NCI-H2029 treated with DMSO at 0.1 percent for 48 hours (cell line): ENCODE measurements at places on chromosomes 2 and 18.

GRCh38 chr18:6650127-6650507 is 79.4 kb upstream of the ARHGAP28 start:
- peak; percentile 56 for DNase-seq

GRCh38 chr2:197372592-197372991 is 62.0 kb upstream of the ANKRD44 start:
- no peak for DNase-seq

DNA sequence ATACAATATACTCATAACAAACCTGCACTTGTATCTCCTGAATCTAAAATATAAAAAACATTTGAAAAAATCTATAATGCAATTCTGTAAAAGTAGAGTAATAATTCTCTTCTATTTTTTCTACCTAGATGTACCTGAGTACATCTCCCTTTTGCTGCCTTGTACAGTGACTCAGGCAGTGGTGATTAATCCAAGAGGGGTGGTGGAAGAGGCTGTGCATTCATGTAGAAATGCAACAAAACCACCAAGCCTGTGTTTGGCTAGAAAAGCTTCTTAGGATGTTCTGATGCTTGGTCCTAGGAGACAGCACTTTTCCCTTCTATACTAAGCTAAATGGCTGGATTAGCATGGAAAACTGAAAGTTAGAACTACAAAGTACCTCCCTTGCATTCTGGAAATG is 245.8 kb downstream of the DPP10 start:
- DNase-seq: no peak

DNA sequence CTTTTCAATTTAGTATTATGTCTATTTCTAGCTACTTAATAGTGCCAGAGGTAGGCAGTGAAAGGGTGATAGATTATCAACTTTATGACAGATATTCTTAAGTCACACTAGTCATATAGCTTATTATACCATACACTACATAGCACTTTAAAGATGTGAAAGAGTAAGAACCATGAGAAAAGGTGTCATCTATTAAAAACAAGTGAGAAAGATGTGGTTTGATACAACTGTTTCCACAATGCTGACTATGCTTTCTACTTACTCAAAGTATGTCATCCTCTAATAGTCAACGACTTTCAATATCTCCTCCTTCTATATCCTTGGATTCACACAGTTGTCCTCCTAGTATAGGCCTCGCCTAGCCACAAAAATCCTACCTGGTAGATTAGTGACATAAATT is 132.9 kb upstream of the WDSUB1 start:
- DNase-seq: no peak

DNA sequence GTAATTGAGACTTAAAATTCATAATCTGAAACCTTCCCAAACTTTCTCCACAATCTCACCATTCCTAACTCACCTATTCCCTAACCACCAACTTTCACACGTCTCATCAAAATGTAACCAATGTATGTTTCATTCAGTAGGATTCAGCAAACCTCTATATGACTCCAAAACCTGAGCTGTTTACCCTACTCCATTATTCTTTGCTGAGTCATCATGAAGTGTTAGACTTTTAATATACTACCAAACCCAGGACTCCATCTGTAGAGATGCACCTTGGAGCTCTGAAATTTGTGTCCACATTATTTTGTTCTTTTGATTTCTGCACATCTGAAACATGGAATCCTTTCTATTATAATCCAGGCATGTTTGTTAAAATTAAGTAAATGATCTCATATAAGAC is 727.0 kb upstream of the PIK3C3 start:
- no peak for DNase-seq

GRCh38 chr2:73931531-73932500 is 5.1 kb downstream of the DGUOK start:
- DNase-seq: no peak

GRCh38 chr2:97779141-97779540 is 65.8 kb downstream of the ZAP70 start:
- no peak for DNase-seq

DNA sequence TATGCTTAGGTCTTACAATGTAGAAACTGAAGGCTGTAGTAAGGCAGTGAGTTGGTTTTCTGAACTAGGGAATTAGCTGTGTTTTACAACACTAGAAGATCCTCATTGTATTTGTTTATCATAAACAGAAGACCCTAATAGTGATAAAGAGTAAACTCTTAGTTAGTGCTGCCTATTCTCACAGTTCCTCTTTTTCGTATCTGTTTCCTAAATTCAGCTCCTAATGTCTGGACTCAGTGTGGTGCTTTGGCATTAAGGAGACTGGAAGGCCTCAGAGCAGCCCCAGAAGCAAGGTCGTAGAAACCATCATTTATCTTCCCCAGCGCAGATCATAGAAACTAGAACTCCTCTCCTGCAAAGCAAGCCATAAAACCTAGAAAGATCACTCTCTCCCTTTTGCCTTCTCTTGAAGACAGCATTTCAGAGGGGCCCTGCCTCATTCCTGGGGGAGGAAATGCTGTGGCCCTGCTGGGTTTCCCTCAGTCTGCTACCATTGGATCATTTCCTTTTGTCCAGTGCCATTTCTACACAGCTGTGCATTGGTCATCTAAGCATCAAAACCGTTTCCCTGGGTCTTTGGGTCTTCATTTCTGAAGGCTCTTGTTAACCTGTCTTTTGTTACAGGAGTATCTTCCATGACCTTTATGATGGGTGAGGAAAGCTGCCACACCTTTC is 4.7 kb downstream of the ACP1 start:
- no peak for DNase-seq

- DNase-seq: peak; percentile 79
Measured at GRCh38 chr2:237590272-237591140, at the start of gene RAB17. Gene RAB17, minus strand, starts transcription at chr2:237590734. Its CDS starts 4,580 bp downstream, at chr2:237586154.

- DNase-seq: no peak
Measured at GRCh38 chr2:28628506-28628905, 123.1 kb upstream of the PPP1CB start.

- no peak for DNase-seq
Measured at GRCh38 chr2:128793404-128793803, 474.7 kb upstream of the HS6ST1 start.

DNA sequence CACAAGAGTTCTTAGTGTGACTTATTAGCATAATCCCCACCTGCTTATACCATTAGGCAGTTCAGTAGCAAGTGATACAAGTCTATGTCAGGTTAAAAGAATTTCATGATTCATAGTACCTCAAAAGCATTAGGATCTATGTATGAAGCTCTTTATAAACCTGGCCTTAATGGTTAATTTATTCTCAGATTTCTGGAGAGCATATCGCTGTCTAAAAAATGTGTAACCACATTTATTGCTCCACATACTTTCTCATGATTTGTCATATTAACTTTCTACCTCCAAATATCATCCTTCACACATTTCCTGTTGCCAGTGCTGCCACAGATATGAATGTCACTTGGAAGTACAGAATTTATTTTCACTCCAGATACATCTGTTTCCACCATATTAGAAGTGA is 332.8 kb upstream of the MAP2 start:
- no peak for DNase-seq

- no peak for DNase-seq
Measured at GRCh38 chr2:14418115-14418514, 214.4 kb upstream of the LRATD1 start.

GRCh38 chr2:237411092-237411601 is 2.8 kb downstream of the COL6A3 start:
- DNase-seq: no peak

GRCh38 chr18:3255611-3256165 is 6.2 kb upstream of the MYL12B start:
- no peak for DNase-seq

GRCh38 chr2:6186332-6187151 is 494.4 kb downstream of the SOX11 start:
- DNase-seq: no peak

DNA sequence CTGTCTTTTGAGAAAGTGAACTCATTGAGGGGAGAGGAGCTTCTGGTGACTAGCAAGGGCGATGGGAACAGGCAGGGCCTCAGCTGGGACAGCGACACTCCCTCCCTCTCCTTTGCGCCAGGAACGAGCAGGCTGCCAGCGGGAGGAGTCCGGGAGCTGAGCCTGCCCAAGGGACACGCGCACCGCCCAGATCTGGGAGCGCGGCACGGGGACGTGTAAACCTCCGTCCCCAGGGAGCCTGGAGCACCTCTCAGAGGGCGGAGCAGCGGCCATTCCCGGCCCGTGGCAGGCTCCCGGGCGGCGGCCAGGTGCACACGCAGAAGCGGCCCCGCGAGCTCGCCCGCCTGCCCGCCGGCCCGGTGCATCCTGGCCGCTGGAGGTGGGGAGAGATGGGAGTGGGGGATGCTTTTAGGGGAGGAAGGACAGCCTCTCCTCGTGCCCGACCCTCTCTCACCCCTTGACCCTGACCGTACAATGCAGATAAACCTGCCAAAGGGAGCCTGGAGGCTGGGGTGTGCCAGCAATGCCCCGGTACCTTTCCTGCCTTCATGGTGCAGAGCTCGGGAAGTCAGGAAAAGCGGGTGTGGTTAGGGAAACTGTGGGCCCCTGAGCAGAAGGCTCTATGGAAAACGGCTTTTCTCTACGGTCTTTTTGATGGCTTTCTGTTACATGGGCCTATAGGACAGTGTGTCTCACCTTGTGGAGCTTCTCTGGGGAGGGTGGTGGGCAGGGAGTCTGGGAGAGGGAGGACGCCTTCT is 2.2 kb downstream of the AQP4 start:
- DNase-seq: no peak

DNA sequence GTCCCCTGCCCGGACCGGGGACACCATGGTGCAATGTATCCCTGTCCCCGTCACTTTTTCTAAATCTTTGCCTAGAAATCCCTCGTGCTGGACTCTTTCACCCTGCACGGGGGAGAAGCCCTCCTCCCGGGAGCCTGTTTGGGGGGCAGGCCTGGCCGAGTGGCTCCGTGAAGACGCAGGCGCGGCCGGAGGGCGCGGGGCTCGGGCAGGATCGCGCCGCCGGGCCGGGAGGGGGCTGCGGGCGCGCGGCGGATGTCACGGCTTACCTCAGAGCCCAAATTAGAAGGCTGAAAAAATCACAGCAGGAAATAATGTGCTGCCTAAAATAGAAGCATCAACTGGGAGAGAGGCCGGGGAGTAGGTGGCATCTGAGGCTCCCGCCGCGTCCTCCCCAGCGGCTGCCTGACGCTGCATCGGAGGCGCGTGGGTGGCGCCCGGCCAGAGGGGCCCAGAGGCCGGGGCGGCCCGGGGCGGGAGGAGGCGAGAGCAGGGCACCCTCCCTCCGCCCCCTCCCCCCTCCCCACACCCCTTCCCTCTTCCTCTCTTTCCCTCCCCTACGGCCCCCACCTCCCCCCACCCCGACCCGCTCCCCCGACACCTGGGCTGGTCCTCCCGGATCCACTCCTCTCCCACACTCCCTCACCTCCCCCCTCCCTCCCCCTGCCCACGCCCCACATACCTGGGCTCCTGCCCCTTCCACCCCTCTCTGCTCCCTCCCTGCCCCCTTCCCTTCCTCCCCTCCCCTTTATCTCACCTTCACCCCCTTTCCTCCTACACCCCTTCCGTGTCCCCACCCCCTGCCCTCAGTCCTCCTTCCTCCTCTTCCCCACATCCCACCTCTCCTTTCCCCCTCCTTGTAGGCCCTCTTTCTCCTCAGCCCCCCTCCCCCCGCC is 51.9 kb downstream of the SLC4A1AP start:
- no peak for DNase-seq

- DNase-seq: no peak
Measured at GRCh38 chr18:9177031-9177430, 40.5 kb downstream of the ANKRD12 start.

DNA sequence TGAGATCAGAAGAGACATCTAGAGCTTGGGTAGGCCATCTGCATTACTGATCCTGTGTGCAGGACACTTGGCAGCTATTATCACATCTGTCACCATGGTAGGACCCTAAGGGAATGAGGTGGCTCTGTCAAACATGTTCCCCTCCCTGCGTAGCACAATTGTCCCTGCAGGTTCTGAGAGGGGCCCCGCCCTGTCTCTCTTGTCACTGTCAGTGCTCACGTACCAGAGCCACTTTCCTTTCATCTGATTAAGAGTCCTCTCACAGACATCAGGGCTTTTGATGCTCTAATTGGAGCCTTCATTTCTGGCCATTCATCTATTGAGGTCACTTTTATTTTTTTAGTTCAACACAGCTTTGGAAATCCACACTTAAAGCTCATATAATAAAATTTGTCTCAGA is 38.5 kb downstream of the NEB start:
- no peak for DNase-seq

DNA sequence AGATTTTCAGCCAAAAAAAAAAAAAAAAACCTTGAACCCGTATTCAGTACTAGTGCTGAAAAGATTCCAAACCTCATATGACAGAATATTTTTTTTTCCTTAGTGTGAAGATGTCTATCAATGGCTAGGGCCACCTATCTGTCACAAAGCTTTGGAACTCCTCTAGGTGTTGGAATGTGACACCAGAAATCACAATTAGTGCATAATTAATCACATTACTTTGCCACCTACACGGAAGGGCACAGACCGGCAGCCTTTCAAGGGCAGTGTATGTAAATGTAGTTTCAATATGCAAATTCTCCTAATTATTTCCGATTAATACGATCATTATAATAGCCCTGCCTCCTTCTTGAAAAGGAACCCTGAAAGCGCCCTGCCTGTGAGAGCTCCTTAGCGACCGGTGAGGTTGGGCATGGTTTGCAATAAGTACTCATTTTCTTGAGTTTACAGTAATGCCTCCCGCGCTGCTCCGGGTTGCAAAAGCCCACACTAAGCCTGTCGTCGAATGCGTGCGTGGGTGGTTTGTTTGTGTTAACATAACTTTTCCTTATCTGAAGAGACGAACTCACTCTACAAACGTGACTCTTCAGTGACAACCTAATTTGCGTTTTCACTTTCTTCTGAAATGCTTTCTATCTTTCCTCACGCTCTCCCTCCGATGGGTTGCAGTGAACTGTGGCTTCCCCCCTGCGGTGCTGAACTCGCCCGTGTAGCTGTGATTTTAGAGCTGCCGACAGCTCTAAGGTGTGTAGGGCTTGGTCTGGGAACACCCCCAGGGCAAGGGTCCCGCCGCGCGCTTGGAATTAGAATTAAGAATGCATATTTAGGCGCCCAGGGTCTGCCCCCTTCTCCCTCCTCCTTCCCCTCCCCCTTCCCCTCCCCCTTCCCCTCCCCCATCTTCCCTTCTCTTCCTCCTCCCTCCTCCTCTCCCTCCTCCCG is 765 bp upstream of the ID2 start:
- DNase-seq: peak; percentile 71

- no peak for DNase-seq
Measured at GRCh38 chr2:152134488-152135280, 35.8 kb upstream of the CACNB4 start.

GRCh38 chr2:206611191-206611590 is 31.1 kb upstream of the FAM237A start:
- DNase-seq: no peak

DNA sequence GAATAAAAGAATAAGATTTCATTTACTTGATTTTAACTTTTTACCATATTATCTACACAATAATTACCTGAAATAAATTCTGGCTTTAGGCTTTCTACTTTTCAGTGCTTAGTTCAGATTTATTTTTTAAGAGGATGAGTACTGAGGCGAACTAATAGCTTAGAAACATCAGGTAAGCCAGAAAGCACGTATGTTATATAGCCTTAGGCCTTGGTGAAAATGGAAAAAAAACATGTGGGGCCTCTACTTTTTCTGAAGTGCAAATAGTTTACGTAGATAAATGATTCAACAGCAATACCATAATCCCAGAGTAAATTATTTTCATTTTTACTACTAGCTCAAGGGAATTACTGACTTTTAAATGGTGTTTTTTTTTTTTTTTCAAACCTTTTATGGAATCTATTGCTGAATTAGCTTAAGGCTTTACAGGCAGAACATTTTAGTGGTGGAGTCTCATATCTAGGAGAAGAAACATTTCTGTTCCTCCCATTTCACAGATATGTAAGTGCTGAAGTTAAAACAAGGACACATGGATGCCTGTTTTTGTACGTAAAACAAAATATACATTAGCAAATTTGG is 6.2 kb downstream of the CPS1 start:
- no peak for DNase-seq
